BJ (cell line): ENCODE measurements at places on chromosomes 5 and 9. TPM values are rescaled to one million over a fixed set of nuclear protein-coding genes. Genes with fewer than 3 reads are reported as not detected.

Gene OR2V1
- polyA plus RNA-seq, result not detected in 2 replicates

Gene FAM153A
- not detected in 2 replicates for polyA plus RNA-seq

GRCh38 chr9:8489835-8490234 is 690.3 kb upstream of the DMAC1 start:
- no peak for DNase-seq

GRCh38 chr5:169781420-169782345 is 144.6 kb downstream of the DOCK2 start:
- no peak for DNase-seq

- DNase-seq, result no peak
Measured at GRCh38 chr5:178786417-178786816, 56.0 kb upstream of the ZNF354A start.

GRCh38 chr5:96259151-96259772 is 173.8 kb downstream of the PCSK1 start:
- no peak for DNase-seq

DNA sequence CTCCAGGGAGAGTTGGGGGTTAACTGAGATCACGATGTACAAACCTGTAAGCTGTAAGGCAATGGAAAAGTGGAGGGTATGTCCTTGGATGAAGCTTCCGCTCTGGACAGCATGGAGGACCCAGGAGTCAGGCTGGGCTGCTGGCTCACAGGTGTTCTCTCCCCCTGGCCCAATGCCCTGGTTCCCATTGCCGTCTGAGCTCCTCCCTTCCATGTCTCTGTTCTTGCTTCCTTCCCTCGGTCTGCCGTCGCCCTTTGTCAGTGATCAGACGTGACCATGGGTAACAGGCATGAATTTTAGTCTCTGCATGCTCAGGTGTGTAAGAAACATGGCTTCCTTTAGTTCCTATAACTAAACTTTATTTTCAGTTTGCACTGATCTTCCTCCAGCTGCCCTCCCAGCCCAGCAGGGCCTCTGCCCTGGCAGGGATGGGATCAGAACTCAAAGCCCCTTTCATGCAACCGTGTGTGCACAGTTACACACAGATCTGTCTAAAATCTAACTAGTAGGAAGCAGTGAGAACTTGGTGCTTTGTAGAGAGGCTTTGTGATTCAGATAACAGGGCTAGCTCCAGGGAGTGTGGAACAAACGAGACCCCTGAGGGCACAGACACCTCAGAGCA is 51.7 kb upstream of the KCNMB1 start:
- DNase-seq, result no peak

- no peak for DNase-seq
Measured at GRCh38 chr5:173853370-173854131, 34.6 kb upstream of the CPEB4 start.

DNA sequence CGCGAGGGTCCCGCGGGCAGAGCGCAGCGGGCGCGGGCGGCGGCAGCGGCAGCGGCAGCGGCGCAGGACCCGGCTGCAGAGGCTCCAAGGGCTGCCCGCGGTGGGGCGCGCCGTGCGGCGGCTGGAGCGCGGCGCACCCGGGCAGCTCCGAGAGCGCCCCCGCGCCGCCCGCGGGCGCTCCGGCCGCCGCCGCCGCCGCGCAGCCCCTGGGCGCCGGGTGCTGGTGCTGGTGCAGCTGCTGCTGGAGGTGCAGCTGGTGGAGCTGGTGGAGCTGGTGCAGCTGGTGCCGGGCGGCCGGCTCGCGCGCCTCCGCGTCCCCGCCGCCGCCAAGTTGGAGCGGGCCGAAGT is 644 bp downstream of the IER5L start:
- DNase-seq, result no peak
